NCI-H510A (cell line): ENCODE measurements at places on chromosomes 1 and 21.

- no peak for DNase-seq
These were observed 68.4 kb upstream of the GJA8 start for GRCh38 chr1:147834181-147834580.

GRCh38 chr1:86862920-86863319, 51.0 kb downstream of the SELENOF start:
- DNase-seq, result no peak

DNA sequence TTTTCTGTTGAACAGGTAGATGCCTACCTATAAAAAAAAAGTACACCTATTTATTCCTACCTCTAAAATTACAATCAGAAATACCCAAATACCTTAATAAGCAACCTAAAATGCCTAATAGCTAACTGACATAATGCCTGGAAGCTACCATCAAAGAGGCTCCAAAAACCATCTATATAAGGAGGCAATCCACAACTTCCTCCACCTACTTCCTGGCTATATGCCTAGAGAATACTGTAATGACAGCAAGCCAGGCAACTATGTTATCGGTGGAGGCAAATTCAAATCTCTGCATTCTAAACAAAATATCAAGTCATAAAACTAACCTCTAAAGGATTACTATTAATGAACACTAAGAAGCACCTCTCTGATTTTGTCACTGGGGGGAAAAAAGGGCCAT, 10.1 kb downstream of the ZNF644 start:
- DNase-seq, result no peak

DNA sequence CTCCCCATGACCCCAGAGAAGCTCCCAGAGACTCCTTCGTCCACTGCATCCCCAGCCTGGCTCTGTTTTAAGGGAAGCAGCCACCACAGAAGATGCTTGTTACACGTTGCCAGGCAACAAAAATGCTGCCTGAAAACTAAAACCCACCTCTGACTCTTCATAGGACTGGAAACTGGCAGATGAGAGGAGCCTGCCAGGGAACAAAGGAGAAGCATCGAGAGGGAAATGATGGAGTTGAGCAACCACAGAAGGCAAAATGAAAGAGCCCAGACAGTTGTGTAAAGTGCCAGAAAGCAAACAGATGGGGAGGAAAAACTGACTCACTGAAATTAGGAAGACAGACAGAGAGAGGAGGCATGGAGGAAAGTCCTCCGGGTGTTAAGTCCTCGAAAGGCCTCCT, 118.4 kb downstream of the KCNN3 start:
- peak; percentile 93 for DNase-seq

DNA sequence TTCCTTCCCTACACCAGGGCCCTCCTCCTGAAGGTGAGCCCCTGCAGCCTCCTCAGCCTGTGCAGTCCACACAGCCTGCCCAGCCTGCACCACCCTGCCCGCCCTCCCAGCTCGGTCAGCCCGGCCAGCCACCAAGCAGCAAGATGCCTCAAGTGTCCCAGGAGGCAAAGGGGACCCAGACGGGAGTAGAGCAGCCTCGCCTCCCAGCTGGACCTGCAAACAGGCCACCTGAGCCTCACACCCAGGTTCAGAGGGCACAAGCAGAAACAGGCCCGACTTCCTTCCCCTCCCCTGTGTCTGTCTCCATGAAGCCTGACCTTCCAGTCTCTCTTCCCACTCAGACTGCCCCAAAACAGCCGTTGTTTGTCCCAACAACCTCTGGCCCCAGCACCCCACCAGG, 38.8 kb downstream of the ZBTB17 start:
- no peak for DNase-seq

DNA sequence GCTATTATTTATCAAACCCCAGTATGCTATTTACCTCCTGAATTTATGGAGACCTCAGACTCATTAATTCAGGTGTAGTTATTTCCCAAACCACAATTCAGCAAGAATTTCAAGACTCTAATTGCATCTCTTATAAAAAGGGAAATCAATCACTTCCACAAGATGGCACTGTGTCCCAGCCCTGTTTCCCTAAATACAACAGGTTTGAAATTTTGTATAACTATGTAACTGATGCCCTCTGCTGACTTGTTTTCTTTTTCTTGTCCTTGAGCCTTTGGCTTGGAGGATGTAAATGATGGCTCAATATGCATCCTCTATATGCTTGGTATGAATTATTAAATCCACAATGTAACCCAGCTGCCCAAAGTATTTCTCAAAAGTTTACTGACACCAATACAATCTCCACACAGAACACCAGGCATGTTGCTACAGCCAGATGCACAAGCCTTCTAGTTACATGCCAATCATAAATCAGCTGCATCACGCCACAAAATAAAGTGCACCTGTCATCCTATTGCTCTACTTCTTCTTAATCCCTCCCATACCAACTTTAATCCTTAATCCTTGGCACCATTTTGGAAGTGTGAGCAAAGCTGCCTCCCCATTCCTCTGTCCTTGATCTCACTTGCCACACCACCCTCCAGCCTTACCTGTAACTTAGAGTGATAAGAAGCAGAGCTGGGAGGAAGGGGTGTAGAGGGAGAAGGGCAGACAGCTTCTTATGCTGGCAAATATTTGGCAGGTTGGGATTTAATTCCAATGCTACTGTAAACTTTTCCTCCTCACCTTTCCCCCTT, 9.0 kb downstream of the C1orf105 start:
- DNase-seq, result peak; percentile 2

GRCh38 chr1:55196433-55197035, 18.6 kb downstream of the USP24 start:
- DNase-seq, result no peak

- no peak for DNase-seq
These were observed 345.2 kb upstream of the CAMK1G start for GRCh38 chr1:209238356-209238755.

DNA sequence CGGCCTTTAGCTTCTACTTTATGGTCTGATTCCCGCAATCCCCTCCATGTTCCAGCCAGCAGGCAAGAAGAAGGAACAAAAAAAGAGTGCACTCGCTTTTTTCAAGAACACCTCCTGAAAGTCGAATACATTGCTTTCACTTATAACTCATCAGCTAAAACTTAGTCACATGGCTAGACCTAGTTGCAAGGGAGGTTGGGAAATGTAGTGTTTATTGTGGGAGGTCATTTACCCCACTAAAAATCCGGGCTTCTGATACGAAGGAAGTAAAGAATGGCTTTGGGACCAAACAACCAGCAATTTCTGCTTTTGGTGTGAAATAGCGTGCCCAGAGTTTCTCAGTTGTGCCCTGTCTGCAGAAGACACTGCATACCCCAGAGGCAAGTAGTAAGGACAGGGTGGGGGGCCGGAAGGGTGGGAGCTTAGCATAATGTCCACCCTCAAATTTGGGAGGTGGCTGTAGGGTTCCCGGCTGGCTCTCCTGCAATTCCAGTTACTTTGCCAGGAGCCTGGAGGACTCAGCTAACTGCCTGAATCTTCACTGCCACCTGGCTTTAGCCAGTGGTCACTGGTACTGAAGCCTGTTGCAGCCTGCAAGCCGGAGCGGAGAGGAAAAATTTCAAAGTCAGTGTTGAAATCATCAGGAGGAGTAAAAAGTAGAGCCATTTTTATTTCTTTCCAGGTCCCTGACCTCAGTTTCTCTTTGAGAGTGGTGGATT, 57.7 kb upstream of the F3 start:
- no peak for DNase-seq
